G401 (cell line): ENCODE measurements at places on chromosomes 3 and 15. TPM values are rescaled to one million over a fixed set of nuclear protein-coding genes. Genes with fewer than 3 reads are reported as not detected.
A peak's percentile ranks its signal among the peaks of the same experiment; 100 is the strongest.

Gene PXK
- 17.0 and 18.4 TPM in 2 replicates for total RNA-seq

Gene ADCY5
- 0.07 and 5.5 TPM in 2 replicates for total RNA-seq

Gene CCNB2
- total RNA-seq = 95.2 and 97.3 TPM in 2 replicates

Gene WDR72
- not detected in 2 replicates for total RNA-seq

Gene INKA1
- total RNA-seq = 0.68 and 5.2 TPM in 2 replicates

Gene RFC4
- total RNA-seq = 53.7 and 76.8 TPM in 2 replicates

Gene UNC13C
- total RNA-seq = not detected in 2 replicates

Gene ZNF385D
- under 0.01 and 0.03 TPM in 2 replicates for total RNA-seq

Gene VILL
- total RNA-seq = 7.1 and 8.2 TPM in 2 replicates

Gene RAB43
- 13.0 and 17.5 TPM in 2 replicates for total RNA-seq

DNA sequence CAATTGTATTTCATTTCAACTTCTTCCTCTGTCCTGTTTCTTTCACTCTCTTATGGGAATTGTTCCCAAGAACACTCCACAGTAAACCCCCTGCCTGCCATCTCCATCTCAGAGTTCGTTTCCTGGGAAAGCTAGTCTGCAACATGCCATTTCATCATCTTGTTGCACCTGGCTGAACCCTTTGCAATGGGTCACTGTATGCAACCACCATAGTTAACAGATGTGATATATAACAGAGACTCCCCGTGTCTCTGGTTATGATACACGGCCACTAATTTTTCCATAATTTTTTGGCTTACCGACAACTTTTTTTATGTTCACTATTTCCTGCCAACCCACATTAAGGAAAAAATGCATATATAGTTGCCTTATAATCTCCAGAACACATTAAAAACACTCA is 95.5 kb downstream of the CHST2 start:
- DNase-seq = no peak

GRCh38 chr3:138479438-138479863 is 45.0 kb downstream of the ESYT3 start:
- peak; percentile 20 for DNase-seq

DNA sequence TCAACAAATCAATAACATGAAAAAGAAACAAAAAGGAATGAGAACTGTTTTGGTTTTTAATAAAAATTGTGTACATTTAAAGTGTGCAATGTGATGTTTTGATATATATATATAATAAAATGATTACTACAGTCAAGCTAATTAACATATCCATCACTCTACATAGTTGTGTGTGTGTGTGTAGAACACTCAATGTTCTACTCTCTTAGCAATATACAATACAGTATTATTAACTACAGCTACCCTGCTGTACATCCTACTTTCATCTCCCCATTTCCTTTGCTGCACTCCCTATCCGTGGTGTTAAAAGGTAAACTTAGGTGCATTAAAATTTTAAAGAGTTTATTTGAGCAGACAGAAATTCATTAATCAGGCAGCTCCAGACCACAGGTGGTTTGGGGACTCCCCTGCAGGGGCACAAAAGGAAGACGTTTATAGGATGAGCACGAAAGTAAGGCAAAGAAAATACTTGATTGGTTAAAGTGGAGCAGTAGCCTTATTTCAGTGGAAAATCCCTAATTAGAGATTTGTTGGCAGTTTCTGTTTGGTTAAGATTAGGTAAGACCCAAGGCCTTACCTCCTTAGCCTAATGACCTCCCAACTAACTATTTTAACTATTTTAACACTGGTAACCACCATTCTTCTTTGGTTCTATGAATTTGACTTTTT is 61.8 kb upstream of the SNRK start:
- DNase-seq = no peak

DNA sequence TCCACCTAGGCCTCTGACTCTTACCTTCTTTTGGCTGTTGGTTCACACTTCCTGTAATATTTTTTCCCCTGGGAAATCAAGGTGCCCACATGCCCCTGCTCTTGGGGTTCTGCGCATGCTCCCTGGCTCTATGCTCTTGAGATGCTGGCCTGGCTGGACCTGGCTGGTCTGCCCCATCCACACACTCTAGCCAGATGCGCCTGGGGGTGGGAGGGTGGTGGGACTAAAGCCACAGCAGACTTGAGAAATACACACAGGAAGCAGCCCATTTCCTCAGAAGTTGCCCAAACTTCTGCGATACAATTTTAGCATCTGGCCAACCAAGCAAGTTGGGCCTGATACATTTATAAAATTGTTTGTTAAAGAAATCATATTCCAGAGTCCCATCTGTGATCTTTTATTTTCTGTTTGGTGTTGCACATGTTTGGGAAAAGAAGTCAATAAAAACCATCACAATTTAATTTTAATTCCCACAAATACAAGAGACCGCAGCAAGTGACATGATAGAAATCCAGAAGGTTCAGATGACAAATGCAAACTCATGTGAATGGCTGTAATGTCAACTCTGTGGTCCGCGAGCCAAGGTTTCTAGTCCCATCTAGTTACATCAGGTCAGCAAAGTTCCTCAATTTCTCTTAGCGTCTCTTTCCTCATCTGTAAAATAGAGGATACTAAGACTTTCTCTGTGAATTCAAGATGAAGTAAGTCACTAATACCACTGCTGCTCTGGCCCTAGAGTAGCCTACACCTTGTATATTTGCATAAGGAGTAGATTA is 55.9 kb upstream of the MEF2A start:
- DNase-seq = no peak

DNA sequence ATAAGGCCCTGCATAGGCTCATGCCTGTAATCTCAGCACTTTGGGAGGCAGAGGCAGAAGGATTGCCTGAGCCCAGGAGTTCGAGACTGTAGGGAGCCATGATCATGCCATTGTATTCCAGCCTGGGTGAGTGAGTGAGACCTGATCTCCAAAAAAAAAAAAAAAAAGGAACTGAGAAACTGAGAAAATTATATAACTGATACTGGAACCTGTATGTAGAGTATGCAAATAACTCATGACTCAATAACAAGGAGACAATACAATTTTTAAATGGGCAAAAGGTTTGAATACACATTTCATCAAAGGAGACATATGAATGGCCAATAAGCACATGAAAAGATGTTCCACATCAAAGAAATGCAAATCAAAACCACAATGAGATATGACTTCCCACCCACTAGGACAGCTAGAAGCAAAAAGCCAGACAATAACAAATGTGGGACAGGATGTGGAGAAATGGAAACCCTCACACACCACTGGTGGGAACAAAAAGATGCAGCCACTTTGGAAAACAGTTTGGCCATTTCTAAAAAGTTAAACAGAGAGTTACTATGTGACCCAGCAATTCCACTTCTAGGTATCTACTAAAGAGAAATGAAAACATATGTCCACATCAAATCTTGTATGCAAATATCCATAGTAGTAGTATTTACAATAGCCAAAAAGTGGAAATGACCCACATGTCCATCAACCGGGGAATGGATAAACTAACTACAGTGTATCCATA is 70.7 kb downstream of the IQSEC1 start:
- DNase-seq = no peak

DNA sequence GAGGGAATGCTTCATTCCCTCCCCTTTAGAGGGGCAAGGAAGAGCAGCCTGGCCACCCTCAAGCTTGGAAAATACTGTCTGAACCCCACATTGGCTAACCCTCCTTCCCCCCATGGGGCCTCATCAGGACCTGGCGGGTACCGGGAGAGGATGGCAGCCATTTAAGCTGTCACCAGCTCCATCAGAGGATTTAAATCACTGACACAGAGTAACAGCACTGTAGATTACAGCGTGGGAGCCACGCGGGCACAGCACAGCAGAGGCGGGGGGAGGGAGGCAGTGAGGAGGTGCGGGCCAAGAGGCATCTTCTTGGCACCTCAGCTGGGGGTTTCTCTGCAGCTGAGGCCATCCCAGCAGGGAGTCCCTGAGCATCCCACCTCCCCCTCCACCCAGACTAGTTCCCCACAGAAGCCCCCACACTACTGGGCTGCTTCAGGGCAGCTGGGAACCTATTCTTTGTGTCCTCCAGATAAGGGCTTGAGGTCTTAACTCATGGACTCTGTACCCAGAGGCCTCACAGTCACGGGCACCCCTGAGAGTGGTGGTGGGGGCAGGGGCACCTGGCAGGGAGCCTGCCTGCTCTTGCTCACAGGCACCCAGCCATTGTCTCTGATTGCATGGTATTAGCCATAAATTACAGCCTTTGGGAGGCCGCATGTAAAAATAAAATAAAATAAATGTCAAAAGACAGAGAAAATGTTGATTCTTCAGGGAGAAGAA is 21.9 kb upstream of the CACNA2D2 start:
- DNase-seq = no peak

DNA sequence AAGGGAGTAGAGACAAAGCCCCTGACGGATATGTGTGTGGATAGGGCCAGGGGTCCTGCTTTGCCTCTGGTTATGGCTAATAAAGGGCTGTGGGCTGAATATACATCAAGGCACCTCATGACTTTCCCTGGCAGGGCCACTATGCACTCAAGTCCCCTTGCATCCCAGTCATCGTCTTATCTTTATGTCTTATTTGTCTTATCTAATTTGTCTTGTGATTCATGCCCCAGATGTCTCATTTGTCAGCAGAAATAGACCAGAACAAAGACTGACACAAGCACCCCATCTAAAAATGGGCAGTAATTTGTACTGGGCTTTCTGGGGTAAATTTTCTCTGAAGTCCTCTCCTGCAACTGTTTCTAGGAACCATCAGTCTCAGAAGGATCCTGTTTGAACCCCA is 68.6 kb downstream of the ITGA11 start:
- no peak for DNase-seq

- DNase-seq = no peak
These were observed 292.3 kb downstream of the KBTBD8 start for GRCh38 chr3:67290438-67290837.

DNA sequence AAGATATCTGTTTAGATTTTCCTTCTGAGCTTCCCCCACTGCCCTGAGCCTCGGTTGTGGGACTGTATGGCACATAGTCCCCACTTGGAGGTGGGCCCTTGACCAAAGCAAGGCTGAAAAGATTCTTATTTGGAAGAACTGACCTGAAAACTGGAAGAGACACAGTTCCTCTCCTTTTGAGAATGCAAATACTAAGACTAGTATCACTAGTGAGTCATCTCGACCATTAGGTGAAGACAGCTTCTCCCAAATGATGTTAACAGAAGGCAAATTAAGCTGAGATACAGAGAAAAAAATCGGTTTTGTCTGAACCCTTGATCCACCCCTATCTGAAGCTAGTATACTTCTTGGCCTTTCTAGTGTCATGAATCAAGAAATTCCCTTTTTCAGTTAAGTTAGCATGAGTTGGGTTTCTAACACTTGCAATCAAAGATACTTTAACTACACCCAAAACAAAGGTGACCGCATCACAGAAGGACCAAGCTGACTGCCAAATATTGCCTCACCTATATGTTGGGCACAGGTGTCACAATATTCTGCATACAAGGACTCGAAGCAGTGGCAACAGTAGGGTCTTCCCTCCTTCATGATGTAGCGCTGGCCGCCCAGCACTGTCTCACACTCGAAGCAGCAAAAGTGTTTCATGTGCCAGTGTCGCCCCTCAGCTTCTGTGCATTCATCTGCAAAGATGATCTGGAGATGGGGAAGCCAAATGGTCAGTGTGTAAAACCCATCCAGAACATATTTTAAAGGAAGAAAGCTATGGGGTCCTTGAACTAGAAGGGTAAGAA is 72.4 kb downstream of the PRICKLE2 start:
- DNase-seq = no peak

DNA sequence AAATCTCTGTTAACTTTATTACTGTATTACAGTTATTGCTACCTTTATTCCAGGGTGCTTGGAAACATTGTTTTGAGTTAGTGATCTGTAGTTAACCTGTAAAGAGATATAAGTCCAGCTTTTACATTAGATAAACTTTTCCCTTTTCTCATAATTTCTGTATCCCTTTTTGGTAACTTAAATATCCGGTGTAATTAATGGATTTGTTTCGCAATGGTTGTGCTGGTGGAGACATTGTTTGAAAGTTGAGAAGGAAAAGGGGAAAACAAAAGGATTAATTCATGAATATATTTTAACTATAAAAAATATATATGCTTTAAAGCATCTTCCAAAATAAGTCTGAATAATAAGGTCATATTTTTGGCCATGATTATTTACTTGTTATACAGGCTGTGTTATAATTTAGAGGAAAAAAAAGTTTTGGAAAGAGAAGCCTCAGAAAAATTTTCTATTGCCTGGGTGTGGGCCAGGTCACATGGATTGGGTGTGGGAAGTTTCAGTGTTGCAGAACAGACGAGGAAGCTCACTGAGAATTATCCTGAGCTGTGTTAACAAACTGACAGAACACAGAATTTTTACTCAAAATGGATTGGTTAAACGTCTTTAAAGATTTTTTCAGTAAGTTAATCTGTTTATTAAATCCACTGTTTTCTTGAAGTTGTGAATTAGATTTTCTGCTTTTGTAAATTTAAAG is 27.7 kb upstream of the IL20RB start:
- no peak for DNase-seq

GRCh38 chr3:139762302-139762701 is 84.5 kb upstream of the NMNAT3 start:
- DNase-seq = no peak

GRCh38 chr15:36887214-36887961 is 213.0 kb downstream of the MEIS2 start:
- DNase-seq = no peak

DNA sequence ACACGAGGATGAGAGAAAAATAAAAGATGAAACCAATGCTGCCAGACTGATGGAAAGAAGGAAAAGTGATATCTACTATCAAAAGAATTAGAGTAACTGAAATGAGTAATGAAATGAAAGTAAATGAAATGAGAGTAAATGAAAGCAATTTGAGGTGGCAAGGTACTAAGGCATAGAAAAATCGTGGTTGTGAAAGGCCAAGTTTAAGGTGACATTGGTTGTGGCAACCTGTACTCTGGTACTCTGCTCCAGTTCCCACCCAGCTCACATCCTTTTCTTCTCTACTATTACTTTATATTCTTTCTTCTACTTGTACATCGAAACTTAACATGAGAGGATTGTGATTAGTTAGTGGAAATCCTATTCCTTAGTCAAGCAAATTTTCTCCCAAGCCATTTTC is 10.1 kb downstream of the RFX7 start:
- DNase-seq = no peak

DNA sequence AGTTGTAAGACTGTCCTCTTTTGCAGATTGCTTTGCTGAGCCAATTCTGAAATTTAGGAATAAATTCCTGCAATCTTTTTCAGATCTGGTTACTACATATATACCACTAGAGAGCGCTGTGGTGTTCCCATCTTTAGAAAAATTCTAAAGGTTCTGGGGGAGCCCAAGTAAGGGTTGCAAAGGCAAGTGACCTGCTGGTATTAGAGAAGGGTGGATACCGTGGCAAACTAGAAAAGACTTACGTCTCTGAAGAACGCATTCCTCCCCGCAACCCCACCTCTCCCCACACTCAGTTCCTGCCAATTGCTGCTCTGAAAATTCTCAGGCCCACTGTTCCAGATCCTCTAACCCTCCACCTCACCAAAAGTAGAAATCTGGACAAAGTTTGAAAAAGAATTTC is 48.5 kb downstream of the EFHB start:
- DNase-seq = peak; percentile 15

GRCh38 chr3:173266441-173266840 is 125.4 kb upstream of the SPATA16 start:
- no peak for DNase-seq

GRCh38 chr15:51936105-51936478 is 35.5 kb downstream of the LEO1 start:
- DNase-seq = no peak
